ENCODE measurements at places on chromosomes 1 and 21.

DNA sequence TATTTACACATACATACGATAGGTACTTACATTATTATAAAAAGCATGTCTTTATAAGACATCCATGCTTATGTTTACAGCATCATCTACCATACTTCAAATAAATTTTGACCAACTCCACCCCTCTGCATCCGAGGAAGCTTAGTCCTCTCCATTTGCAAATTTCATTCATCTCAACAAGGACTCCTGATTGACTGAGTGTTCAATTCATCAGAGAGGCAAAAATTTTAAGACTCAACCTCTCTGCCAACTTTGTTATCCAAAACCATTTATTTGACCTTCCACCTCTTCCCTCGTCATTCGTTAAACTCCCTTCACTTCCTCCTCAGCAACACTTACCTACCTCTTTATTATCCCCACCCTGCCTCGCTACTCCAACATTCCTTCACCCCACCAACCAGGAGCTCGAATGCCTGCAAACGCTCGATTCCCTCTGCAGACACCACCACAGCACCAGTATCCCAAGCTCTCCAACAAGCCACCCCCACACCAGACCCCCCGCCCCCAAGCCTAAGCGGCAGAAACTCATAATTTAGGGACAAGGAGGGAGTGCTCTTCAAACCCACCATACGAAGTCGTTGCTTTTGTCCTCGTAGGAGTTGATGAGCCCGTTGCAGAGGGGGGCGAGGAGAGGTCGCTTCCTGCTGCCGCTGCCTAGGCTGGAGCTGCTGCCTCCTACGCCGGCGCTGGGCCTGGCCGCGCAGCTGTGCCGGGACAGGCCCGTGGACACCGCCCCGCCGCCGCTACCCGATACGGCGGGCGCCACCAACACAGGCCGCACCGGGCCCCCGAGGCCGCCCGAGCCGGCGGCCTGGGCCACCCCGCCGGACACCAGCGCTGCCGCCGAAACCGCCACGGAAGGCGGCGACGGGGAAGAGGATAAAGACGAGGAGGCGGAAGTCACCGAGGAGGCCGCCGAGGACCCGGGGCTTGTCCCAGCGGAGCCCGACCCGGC, 803 bp downstream of the COP1 start:
- DNase-seq: peak; percentile 27
- peak overlapping the region; percentile 95 for H3K27ac ChIP-seq
- H3K4me1 ChIP-seq: peaks cover 27% of the 10 kb centered on the region
- peak overlapping the region; percentile 99 for H3K4me3 ChIP-seq
- no peaks in the 10 kb centered on the region for H3K27me3 ChIP-seq
- peaks cover 9% of the 10 kb centered on the region for H3K36me3 ChIP-seq

- peaks cover 13% of the 10 kb centered on the region for H3K4me1 ChIP-seq
- no peaks in the 10 kb centered on the region for H3K36me3 ChIP-seq
- no peak overlapping the region for H3K27ac ChIP-seq
- H3K27me3 ChIP-seq: peaks cover 16% of the 10 kb centered on the region
- no peak overlapping the region for H3K4me3 ChIP-seq
- DNase-seq: no peak
Observed at GRCh38 chr1:1025730-1026129, 5.8 kb downstream of the AGRN start.

- no peak overlapping the region for H3K27ac ChIP-seq
- H3K4me3 ChIP-seq: peak overlapping the region; percentile 63
- H3K4me1 ChIP-seq: peaks cover 12% of the 10 kb centered on the region
- H3K27me3 ChIP-seq: peaks cover 65% of the 10 kb centered on the region
Observed at GRCh38 chr21:38660333-38661196, 145.2 kb upstream of the ETS2 start.

GRCh38 chr1:16237343-16237830, 404 bp upstream of the CPLANE2 start:
- H3K27ac ChIP-seq: peak overlapping the region; percentile 89
- H3K4me1 ChIP-seq: peaks cover 35% of the 10 kb centered on the region
- no peak for DNase-seq
- peaks cover 2% of the 10 kb centered on the region for H3K36me3 ChIP-seq
- no peaks in the 10 kb centered on the region for H3K27me3 ChIP-seq

DNA sequence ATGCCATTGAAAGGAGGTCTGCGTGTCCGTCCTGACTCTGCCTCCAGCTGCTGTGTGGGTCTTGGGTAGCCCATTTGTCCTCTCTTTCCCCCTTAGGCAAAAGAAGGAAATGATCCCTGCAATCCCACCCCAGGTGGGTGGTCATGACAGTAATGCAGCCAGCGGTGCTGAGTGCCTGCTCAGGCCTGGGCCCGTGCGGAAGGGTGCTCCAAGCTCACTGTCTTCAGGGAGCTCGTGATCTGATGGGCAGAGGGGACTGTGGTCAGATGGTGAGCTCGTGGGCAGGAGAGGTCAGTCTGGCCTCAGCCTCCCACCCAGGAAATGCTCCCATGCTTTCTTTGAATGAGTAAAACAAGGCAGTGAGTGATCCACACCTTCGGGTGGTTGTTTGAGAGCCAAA, 35.3 kb upstream of the TTC4 start:
- no peak overlapping the region for H3K4me3 ChIP-seq
- H3K27ac ChIP-seq: no peak overlapping the region
- DNase-seq: no peak
- no peaks in the 10 kb centered on the region for H3K27me3 ChIP-seq

GRCh38 chr1:31987135-31987619, 26.5 kb upstream of the KHDRBS1 start:
- H3K4me3 ChIP-seq: no peak overlapping the region
- H3K4me1 ChIP-seq: peaks cover 50% of the 10 kb centered on the region
- peak overlapping the region; percentile 46 for H3K27ac ChIP-seq
- no peaks in the 10 kb centered on the region for H3K27me3 ChIP-seq
- peaks cover 4% of the 10 kb centered on the region for H3K36me3 ChIP-seq

GRCh38 chr1:108913105-108913948, 36.5 kb downstream of the GPSM2 start:
- DNase-seq: no peak
- peaks cover 22% of the 10 kb centered on the region for H3K36me3 ChIP-seq
- H3K27me3 ChIP-seq: no peaks in the 10 kb centered on the region
- no peak overlapping the region for H3K4me3 ChIP-seq

DNA sequence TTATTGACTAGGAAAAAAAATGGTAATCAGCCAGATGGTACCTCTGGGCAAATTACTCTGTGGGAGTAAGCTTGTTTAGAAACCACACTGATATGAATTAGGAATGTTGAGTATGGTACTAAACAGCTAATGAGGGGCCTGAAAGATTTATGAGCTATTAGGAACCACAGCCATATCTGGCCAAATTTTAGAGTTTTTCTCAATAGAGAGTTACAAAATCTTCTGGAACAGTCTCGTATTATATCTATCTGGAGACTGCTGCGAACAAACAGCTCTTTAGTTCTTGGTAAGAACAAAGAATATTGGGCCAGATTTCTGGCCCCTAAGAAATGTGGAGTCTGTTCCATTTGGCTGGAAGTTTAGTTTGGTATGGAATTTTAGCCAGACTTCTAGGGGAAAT, 4.9 kb upstream of the PODN start:
- H3K4me1 ChIP-seq: peaks cover 1% of the 10 kb centered on the region
- no peak overlapping the region for H3K4me3 ChIP-seq
- DNase-seq: no peak
- H3K36me3 ChIP-seq: peaks cover 19% of the 10 kb centered on the region
- peaks cover 34% of the 10 kb centered on the region for H3K27me3 ChIP-seq

DNA sequence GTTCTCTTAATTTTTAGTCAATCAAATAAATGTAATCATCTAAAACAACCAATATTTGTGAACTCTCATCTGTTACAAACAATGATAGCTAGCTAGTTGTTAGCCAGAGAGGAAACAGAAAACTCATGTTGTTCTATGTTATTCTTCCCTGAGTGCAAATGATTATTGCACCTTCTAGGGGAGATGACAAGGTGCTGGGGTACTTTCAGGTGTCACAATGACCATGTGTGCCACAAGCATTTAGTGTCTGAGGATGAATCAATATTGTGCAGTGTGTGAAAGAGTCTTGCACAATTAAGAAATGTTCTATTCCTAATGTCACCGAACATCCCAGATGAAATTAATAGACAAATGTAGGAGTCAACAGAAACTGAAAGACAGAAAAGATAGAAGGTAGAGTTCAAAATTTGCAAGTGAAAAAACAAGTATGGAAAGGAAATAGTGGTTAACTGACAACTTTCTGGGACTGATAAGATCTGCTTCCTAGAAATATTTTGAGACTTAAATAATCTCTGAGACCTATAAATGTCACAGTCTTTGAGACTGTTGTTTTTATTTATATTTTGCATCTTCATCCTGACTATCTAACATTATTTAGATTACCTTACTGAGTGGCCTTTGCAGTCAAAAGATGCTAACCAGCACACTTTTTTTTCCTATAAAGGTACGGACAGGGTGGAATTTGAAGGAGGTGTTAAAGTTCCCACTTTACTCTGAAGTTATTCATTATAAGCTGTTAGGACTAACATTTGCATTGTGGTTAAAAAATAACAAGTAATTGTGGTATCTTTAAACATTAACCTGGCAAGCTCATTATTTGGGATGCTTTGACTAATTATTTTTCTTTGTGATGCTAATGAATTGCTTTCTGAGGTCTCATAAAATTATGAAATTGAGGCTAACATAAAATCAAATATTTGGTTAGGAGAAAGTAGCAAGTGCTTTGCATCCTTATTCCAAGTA, 21.6 kb upstream of the DPYD start:
- H3K27ac ChIP-seq: peak overlapping the region; percentile 85
- H3K4me1 ChIP-seq: peaks cover 47% of the 10 kb centered on the region
- H3K27me3 ChIP-seq: no peaks in the 10 kb centered on the region
- peaks cover 18% of the 10 kb centered on the region for H3K36me3 ChIP-seq
- H3K4me3 ChIP-seq: peak overlapping the region; percentile 61

DNA sequence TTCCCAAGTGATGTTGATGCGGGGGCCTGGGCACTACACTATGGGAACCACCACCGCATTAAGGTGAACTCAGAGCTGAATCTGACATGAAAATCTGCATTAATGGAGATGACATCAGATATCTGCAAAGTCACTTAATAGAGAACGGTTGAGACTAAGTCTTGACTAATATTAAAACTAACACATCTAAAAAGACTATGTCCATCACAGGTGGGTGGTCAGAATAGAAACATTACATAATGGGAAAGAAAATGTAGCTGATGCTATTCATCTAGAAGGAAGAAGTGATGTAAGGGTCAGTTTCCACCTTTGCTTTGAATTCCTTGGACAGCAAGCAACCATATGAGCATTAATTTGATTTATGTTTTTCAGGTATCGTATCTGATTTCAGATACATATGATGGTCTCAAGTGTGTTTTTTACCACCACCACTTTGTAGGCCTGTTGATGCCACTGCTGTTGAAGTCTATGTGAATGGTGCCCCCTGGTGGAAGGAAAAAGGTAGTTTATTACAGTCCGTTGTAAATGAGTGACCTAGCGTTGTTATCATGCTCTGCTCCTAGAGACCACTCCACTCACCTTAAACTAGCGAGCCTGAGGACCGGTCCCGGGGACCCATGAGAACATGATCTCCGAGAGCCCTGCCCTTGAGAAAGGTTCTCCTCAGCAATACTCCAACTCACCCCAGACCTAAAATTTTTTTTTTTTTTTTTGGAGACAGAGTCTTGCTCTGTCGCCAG, 73.5 kb downstream of the BACH1 start:
- no peak overlapping the region for H3K27ac ChIP-seq
- peak; percentile 76 for DNase-seq
- peaks cover 11% of the 10 kb centered on the region for H3K4me1 ChIP-seq
- peaks cover 5% of the 10 kb centered on the region for H3K36me3 ChIP-seq
- no peaks in the 10 kb centered on the region for H3K27me3 ChIP-seq

- peaks cover 61% of the 10 kb centered on the region for H3K4me1 ChIP-seq
- peak overlapping the region; percentile 90 for H3K27ac ChIP-seq
- DNase-seq: peak; percentile 87
- no peaks in the 10 kb centered on the region for H3K27me3 ChIP-seq
- peak overlapping the region; percentile 99 for H3K4me3 ChIP-seq
Observed at GRCh38 chr1:24416666-24417391, 1.2 kb downstream of the NIPAL3 start.

- DNase-seq: no peak
- H3K27ac ChIP-seq: no peak overlapping the region
- H3K27me3 ChIP-seq: no peaks in the 10 kb centered on the region
- peaks cover 21% of the 10 kb centered on the region for H3K36me3 ChIP-seq
- H3K4me3 ChIP-seq: no peak overlapping the region
Observed at GRCh38 chr1:10401281-10401680, 2.4 kb downstream of the PGD start.

GRCh38 chr1:54883349-54884102, 3.5 kb downstream of the DHCR24 start:
- H3K4me1 ChIP-seq: peaks cover 59% of the 10 kb centered on the region
- no peak overlapping the region for H3K27ac ChIP-seq
- no peak overlapping the region for H3K4me3 ChIP-seq
- DNase-seq: no peak
- H3K27me3 ChIP-seq: peaks cover 4% of the 10 kb centered on the region

- H3K36me3 ChIP-seq: no peaks in the 10 kb centered on the region
- no peak overlapping the region for H3K4me3 ChIP-seq
- H3K27ac ChIP-seq: no peak overlapping the region
- no peaks in the 10 kb centered on the region for H3K27me3 ChIP-seq
- DNase-seq: no peak
Observed at GRCh38 chr1:161298116-161298515, 11.7 kb downstream of the MPZ start.

DNA sequence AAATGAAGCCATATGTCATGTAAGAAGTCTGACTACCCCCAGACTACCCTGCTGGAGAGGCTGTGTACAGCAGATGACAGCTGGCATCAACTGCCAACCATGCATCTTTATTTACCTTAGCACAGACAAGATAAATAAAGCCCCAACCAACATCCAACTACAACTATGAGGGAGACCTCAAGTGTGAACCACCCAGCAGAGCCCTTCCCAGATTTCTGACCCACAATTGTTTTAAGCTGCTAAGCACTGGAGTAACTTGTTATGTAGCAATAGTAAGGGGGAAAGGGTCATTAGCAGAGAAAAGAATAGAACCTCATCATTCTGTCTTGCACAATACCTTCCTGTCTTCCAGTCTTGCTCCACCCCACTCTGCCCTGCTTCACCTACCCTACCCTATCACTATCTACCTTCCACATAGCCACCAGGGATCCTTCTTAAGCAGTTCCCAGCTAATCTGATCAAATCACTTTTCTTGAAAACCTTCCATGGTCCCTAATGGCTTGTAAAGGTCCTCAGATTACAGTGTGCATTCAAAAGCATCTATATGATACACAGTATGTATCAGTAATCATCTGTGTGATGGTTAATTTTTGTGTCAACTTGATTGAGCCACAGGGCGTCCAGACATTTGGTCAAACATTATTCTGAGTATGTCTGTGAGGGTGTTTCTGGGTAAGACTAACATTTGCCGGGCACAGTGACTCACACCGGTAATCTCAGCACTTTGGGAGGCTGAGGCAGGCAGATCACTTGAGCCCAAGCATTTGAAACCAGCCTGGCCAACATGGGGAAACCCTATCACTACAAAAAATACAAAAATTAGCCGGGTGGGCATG, 19.6 kb upstream of the RBM15 start:
- no peak overlapping the region for H3K27ac ChIP-seq
- no peak for DNase-seq
- H3K27me3 ChIP-seq: no peaks in the 10 kb centered on the region
- H3K36me3 ChIP-seq: no peaks in the 10 kb centered on the region
- H3K4me1 ChIP-seq: no peaks in the 10 kb centered on the region
- H3K4me3 ChIP-seq: no peak overlapping the region

- H3K36me3 ChIP-seq: no peaks in the 10 kb centered on the region
- H3K27ac ChIP-seq: no peak overlapping the region
- DNase-seq: no peak
- H3K4me3 ChIP-seq: no peak overlapping the region
Observed at GRCh38 chr1:98749152-98749756, 87.7 kb downstream of the SNX7 start.

Measured in activated CD4-positive, alpha-beta T cell treated with anti-CD3 and anti-CD28 coated beads, Interleukin-2, amount 10 ng/mL, durations not matched to agents 7 days and 5 days (primary cell).